ENCODE measurements at places on chromosomes 7 and 10.

DNA sequence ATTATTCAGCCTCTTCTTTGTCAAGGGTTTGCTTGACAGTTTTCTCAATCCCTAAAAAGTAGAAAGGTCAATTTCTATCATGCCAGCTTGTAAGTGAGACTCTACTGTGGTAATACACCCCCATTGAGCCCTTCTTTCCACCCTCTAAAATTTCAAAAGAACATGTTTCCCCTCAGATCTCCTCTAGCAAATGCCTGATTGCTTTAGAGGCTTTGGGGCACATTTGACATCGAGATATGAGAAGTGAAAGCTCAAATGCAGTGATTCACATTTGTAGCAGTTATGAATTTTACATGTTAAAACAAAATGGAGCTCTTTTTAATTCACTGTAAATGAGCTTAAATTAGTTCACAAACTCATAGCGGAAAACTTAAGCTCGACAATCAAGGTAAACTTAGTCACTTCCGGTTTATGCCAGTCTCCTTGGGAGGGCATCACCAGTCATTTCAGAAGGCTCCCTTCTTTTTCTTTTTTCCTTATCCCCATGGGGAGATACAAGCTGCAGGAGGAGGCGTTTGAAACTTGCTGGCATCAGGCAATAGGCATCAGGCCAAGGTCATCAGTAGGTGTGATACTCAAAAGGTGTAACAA, 55.3 kb upstream of the ADO start:
- DNase-seq: no peak

- DNase-seq: no peak
These were observed 54.5 kb downstream of the ADRA2A start for GRCh38 chr10:111131168-111131799.

DNA sequence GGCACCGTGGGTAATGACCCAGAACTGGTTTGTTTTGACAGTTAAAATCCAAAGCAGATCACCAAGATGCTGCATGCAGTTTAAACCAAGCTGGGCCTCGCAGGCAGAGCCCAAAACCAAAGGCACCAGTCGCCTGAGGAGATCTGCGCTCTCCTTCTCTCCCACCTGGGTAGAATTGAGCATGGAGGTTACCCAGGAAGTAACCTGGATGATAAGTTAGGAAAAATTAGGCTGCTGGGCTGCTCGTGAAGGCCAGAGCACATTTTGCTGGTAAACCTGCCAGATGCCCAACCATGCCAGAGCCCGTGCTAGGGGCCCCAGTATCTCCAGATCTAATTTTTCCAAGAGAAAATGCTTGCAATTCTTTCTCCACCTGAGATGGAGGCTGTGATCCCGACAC, 388.3 kb upstream of the MGMT start:
- no peak for DNase-seq

GRCh38 chr7:23332910-23333612, 33.9 kb downstream of the MALSU1 start:
- no peak for DNase-seq

GRCh38 chr10:132141526-132142395, 45.0 kb upstream of the DPYSL4 start:
- DNase-seq: no peak

DNA sequence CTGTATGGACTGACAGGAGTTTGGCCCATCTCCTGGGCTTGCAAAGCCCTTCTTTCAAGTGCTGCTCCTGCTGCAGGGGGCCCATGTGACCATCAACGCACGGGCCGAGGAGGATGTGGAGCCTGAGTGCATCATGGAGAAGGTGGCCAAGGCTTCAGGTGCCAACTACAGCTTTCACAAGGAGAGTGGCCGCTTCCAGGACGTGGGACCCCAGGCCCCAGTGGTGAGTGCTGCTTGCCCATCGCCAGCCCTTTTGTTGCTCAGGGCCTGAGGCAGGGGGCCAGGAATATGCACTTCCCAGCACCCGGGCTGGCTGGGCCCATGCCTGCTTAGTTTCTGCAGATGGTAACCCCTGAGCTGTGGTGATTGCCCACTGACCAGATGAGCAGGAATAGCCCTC, 8.7 kb downstream of the PGAM2 start:
- no peak for DNase-seq

Measured in G401 (cell line).